ENCODE measurements at places on chromosomes 1 and 21.

- no peak for DNase-seq
These were observed 56.9 kb downstream of the PTPRF start for GRCh38 chr1:43587594-43587993.

GRCh38 chr1:64065571-64065970 is 137.9 kb upstream of the UBE2U start:
- DNase-seq: no peak

- DNase-seq: no peak
These were observed 1.7 kb downstream of the PTP4A2 start for GRCh38 chr1:31936278-31936980.

DNA sequence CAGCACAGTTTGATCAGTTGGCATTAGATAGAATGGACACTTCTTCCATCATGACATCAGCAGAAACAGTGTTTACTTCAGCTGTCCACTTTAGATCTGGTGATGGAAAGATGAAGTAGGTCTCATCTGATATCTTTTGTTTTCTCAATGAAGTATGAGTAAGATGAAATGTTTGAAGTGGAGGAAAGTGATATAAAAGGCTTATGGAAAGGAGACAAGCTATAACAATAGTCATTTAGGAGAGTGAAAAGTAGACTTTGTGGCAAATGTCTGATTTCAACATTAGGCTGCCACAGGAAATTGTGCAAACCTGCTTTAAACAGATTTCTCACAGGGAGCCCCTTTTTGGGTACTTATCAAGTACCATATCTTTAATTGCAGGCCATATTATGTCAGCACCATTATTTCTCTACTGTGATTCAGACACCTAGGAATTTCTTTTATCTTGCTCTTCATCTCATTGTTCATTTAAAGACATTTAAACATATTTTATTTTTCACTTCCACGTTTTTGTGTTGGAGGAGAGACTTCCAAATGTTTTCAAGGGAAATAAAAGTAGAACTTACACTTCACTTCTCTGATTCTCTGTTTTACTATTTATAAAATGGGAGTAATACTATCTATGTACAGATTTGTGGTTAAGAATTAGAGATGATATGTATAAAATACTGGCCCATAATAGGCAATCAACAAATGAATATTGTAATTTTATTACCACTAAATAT is 18.1 kb downstream of the PDC start:
- DNase-seq: no peak

DNA sequence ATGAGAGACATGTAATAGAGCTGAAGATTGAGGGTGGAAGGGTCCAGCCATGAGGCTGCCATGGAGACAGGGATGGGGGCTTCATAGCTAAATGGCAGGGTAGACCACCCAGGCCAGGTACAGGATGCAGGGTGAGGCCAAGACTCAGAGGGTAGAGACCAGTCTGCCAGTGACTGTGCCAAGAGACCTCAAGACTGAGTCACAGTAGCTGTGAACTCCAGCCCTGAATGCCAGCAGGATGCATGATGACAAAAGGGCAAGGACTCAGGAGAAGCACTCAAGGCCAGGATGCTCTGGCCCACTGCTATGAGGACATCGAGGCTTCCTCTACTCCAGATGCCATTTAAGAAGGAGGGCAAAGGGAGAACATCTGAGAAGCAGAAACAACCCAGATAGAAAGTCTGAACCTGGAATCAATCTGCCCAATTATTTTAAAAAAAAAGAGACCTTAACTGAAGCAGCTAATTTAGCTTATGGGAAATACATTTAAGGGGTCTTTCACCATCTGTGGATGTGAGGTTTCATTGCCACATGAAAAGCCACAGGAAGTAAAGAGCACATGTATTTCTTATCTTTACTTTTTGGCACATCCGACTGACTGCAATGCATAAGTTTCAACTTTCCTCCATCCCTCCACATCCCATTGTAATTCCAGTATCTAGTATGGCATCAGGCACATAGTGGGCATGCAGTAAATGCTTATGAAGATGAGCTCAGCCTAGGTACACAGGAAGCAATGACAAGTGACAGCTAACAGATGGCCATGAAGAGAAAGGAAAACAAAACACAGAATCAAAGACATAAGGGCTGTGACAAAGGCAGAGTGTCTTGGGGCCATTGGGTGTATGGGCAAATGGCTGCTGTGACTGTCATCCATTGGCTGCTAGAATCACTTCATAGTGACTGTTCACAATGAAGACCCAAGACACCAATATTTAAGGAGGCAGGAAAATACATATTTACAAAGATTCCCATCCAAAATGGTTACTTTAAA is 40.2 kb downstream of the SUSD4 start:
- DNase-seq: no peak

DNA sequence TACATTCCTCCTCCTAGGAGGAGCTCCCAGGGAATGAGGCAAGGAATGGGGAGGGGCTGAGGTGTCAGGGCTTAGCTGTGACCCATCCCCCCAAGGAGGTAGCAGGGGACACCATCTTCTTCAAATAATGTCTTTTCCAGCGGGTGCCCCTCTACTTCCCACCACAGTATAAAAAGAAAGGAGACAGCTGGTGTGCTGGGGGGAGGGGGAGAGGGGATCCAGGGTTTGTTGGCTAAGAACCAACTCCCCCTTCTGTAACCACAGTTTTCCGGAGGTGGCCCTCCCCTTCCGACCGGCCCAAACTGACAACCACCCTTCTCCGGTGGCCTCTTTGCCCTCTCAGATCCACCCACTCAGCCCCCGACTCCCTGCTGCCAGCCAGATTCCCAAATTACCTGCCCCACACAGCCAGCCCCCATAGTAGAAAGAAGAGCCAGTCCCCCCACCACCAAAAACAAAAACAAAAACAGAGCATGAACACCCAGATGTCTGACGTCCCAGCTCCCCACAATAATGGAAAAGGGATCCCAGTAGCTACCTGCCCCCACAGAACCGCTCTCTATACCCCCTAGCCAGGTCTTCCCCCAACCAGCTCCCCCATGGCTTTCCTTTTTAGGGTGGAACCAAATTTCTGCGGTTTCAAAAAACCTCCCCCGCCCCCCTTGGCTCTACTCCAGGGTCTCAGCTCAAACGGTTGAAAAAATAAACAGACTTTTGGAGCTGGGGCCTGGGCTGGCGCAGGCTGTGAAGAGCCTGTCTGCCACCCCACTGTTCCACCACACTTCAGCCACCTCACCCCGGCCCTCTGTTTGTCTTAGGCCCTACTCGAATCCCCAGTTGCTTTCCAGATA is 2.1 kb downstream of the ARHGEF2 start:
- peak; percentile 79 for DNase-seq

DNA sequence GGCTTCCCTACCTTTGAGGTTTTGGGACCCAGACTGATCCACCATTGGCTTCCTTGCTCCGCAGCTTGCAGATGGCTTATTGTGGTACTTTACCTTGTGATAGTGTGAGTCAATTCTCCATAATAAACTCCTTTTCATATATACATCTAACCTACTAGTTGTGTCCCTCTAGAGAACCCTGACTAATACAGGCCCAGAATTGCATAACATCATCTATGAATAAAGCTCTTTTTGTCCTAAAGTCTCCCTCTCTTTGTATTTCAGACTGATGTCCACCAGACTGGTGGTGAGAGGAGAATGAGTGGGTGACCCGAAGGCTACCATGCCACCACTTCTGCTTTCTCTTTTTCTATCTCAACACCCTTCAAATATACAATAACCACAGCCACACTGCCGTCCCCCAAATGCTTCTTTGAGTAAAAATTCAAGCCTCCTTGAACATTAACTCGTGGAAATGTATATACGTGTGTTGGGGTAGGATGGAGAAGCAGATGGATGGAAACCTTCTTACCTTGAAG is 265.7 kb downstream of the PTBP2 start:
- no peak for DNase-seq

GRCh38 chr1:2543543-2544092 is 12.6 kb upstream of the TNFRSF14 start:
- DNase-seq: peak; percentile 85

- DNase-seq: no peak
These were observed 18.2 kb downstream of the C1orf87 start for GRCh38 chr1:60055336-60055735.

DNA sequence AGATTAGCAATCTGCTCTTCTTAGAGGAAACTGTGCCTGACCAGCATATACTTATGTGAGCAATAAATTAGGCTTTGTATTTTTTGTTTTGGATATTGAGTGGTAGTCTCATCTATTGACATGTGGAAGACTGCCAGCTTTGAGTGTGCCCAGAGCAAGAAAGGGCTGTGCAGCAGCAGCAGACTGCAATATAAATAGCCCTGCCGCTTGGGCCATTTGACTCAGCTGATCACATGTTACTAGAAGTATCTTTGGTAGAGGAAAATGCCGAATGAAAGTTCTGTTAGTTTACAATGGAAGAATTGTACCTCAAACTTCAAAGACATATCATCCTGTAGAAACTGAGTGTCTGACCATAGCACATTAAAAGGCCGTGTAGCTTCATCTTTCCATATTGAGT is 9.1 kb upstream of the PSMB2 start:
- DNase-seq: no peak

- no peak for DNase-seq
These were observed 3.3 kb downstream of the HNRNPU start for GRCh38 chr1:244860914-244861610.

DNA sequence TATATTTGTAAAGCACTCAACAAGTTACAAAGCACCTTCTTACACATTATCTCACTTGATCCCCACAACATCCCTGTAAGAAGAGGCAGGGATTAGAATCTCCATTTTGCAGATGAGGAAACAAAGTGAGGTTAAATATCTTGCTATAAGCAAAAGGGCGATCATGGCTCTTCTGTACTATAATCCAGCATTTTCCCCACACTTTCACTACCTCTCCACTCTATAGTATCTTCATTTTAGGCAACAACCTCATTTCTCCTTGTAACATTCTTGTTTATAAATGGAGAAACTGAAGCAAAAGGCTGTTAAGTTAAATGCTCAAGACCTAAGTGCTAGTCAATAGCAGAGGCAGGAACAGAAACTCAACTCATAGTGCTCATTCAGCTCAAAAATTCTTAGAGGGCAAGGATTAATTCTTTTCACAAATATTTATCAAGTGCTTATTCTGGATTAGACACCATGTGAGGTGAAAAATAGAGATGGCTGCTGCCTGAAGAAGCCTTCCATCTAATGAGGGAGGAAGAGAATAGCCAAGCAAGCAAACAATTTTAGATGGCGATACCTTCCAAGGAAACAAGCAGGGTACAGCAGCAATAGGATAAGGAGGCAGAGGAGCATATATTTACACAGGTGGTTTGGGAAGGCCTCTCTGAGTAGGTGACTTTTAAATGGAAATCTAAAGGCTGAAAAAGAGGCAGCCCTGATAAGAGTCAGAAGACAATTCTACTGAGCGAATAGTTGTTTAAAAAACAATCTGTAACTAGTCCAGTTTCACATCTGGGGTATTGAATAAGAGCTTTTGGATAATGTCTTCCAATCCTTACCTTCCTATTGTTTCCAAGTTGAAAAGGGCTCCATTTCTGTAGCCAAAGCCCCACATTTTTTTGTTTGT is 3.5 kb downstream of the ERRFI1 start:
- DNase-seq: no peak

DNA sequence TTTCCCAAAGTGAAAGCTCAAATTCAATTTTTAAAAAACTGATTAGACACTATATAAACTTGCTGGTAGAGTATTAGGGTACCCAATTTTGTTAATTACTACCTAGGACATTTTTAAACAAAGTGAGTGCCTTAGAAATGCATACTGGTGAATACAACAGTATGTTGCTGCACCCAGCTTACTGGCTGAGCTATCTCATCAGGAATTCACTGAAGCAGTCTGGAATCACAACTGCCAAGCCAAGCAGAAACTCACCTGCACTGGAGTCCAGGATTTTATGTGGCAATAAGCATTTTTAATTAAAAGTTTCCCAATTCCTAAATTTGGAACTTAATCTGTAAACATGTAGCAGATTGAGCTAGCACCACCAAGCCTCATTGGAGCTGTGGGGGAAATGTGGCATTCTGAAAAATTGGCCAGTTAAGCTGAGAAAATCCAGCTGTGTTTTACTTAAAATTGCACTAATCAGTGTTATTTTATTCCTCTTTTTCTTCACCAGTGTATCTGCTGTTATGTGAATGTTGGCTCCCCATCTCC is 61.8 kb downstream of the CLEC20A start:
- no peak for DNase-seq

DNA sequence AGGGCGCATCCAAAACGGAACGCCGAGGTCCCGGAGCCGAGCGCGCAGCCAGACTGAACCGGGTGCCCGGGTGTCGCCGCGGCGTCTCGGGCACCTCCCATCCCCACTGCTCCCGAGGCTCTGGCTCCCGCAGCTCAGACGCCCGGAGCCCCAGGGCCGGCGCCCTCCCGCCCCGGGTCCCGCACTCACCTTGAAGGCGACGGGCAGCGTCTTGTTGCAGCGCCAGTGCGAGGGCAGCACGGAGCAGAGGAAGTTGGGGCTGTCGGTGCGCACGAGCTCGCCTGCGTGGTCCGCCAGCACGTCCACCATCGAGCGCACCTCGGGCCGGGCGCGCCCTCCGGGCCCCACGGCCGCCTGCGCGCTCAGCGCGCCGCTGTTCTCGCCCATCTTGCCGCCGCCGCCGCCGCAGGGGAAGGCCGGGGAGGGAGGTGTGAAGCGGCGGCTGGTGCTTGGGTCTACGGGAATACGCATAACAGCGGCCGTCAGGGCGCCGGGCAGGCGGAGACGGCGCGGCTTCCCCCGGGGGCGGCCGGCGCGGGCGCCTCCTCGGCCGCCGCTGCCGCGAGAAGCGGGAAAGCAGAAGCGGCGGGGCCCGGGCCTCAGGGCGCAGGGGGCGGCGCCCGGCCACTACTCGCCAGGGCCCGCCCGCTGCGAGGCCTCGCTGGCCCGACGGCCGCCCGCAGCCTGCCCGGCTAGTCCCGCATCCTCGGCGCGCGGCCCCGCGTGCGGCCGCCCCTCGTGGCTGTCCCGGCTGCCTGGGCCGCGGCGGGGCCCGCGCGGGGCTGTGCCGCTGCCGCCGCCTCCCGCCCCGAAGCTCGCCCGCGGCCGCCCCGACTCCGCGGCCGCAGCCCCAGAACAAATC is 447 bp downstream of the RUNX3 start:
- peak; percentile 66 for DNase-seq

DNA sequence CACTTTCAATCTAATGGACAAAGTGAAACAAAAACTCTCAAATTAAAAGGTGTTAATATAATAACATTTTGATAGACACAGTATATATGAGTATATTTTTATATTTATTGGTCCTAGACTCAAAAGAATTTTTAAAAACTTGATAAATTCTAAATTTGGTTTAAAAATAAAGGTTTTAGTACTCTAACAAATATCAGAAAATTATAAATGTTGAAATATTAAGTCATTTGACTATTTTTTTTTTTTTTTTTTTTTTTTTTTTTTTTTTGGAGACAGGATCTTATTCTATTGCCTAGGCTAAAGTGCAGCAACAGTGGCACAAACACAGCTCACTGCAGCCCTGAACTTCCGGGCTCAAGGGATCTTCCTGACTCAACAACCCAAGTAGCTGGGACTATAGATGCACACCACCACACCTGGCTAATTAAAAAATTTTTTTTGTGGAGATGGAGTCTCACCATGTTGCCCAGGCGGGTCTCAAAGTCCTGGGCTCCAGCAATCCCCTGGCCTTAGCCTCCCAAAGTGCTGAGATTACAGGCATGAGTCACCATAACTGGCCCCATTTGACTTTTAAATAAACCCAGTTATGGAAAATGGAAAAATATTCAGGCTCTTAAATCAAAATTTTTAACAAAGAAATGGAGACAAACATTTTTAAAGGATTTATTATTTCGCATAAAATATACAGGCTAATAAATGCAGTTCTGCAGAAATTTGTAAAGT is 60.8 kb upstream of the RBM34 start:
- no peak for DNase-seq

- DNase-seq: peak; percentile 2
These were observed 3.8 kb upstream of the OR2L5 start for GRCh38 chr1:248009681-248010080.

GRCh38 chr1:161130266-161130665 is 2.2 kb downstream of the DEDD start:
- no peak for DNase-seq

Data from eye (tissue), 1 donor.